ENCODE measurements at places on chromosomes 7 and 10.

DNA sequence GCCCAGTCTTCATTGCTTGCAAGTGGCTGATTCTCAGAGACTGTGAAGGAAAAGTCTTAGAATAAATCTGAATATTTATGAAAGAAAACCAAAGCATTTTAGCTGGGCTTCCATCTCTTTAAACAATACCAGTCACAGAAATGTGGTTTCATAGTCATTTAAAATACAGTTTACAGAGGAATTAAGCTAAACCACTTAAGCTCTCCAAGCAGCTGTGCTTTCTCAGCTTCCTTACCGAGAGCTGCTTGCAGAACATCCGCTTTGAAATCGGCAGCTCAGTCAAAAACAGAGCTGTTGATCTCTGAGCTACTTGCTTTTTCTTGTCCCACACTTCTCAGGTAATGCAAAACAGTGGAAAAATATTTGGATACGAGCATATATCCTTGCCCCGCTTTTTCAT, 134.5 kb downstream of the DYNC1I1 start:
- DNase-seq = no peak

- no peak for DNase-seq
Observed at GRCh38 chr7:71787513-71787912, 624.6 kb downstream of the CALN1 start.

DNA sequence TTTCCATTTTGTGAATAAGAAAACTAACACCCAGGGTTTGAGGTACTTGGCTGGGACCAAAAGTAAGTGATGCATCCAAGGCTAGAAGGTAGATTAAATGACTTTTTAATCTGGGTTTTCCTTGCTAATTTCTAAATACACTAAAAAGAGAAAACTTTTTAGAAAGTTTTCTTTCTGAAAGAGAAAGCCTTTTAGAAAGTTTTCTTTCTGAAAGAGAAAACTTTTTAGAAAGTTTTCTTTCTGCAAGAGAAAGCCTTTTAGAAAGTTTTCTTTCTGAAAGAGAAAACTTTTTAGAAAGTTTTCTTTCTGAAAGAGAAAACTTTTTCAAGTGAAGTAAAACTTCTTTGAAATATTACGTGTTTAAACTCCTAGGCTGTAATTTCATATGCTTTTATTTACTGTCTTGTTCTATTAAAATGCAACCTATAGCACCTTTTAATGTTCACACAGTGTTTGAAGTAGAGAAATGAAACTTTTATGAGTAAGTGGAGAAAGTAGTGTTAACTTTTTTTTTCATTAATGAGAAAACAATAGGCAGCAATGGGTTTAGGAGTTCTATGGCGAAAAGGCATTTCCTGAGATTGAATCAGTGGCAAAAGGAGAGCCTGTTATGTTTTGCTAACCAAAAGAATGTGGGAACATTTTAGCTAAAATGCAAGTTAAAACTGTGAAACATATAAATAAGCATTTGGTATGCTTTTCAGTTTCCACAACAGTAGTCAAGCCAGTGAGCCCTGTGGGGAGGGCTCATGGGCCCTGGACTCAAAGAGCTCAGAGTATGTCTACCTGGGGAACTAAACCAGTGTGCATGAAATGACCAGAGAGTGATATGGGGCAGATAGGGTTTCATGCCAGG, 103.7 kb downstream of the RBM20 start:
- DNase-seq = no peak

DNA sequence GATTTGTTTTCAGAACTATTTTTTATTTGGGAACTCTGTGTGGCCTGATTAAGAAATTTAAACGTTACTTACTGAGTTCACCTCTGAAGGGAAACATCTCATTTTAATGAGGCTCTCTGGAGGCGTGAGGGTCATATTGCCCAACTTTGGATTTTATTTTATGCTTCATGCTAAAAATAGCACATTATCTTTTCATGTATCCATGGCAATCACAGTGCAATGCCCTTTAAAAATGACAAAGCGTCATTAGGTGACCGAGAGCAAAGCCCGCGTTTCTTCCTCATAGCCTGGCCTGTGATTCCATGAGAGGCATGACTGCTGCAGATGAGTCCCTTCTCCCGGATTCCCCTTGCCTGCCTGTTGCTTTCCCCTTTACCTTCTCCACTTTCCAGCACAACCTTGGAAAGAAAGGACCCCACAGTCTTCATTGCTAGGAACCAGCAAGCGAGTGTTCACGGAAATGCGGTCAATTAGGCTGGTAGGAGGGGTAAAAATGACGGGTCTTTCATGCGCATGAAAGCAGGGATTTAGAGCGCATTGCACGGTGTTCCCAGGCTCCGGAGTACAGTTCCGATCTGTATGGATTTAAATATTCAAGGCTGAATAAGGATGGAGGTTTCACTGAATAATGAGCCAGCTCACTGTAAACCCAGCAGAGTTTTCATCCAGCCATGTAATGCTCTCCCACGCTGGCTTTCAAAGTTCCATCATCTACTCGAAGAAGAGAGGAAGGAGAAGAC, 98.2 kb upstream of the PITRM1 start:
- DNase-seq = no peak

GRCh38 chr7:29885626-29886025, 79.3 kb downstream of the WIPF3 start:
- DNase-seq = no peak

GRCh38 chr7:112892263-112892662, 102.1 kb upstream of the TMEM168 start:
- DNase-seq = no peak

GRCh38 chr10:69352569-69353264, 64.0 kb downstream of the TACR2 start:
- no peak for DNase-seq

DNA sequence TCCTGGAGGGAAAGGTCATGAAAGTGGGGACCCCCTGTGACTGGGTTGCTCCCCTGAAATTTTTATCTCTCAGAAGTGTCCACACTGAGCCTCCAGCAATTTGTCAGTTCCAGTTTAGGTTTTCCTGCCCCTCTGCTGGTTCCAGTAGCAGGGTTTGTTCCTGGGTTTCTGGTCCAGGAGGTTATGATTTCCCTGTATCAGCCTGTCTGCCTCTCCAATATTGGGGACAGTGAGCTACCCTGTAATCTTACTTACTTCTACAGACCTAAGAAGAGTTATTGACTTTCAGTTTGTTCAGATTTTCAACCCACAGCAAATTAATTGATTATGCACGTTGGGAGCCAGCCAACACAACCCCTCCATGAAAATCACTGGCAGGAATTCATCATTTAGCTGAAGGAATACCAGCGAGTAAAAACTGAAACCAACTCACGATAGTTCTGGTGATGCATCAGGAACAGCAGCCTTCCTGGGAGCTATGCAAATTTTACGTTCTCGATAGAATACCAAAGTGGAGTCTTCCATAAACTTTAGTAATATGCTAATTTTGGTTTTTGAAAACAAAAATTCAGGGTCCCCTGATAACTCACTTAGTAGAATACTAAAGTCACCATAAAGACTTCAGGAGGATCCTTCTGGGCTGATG, 31.3 kb upstream of the IL15RA start:
- no peak for DNase-seq

GRCh38 chr10:59807629-59808620, 54.7 kb upstream of the MRLN start:
- no peak for DNase-seq

- DNase-seq = no peak
Observed at GRCh38 chr10:34802692-34803091, 12.4 kb downstream of the PARD3 start.

DNA sequence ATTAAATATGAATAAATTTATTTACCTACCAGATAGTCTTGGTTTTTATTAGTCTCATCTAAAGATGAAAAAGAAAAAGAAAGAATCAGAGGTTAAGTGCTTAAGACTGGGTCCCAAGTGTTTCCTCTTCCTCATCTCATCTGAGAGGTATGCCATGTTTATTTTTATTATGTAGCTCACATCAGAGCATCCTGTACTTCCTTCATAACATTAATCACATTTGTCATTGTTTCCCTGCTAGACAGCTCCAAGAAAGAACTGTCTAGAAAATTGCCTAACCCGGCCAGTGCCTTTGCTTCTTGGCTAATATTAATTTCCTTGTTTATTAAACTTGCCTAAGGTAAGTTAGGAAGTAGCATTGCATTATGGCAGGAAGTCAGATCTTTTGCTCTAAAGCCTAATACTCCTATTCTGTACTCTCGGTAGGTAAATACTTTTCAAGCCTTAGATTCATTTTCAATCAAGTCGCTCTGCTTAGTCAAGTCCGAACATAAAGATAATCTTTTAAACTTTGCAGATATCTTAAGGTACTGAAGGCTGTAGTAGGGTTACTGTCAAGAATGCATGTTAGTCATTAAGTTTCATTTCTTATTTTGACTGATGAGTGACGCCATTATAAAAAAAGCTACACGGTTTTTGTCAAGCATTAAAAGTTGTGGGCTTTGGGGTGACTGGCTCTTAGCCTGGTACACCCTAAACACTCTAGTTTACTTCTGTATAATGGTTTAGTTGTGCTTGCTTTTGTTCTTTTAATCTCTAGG, 47.4 kb downstream of the ZMYND11 start:
- DNase-seq = no peak

DNA sequence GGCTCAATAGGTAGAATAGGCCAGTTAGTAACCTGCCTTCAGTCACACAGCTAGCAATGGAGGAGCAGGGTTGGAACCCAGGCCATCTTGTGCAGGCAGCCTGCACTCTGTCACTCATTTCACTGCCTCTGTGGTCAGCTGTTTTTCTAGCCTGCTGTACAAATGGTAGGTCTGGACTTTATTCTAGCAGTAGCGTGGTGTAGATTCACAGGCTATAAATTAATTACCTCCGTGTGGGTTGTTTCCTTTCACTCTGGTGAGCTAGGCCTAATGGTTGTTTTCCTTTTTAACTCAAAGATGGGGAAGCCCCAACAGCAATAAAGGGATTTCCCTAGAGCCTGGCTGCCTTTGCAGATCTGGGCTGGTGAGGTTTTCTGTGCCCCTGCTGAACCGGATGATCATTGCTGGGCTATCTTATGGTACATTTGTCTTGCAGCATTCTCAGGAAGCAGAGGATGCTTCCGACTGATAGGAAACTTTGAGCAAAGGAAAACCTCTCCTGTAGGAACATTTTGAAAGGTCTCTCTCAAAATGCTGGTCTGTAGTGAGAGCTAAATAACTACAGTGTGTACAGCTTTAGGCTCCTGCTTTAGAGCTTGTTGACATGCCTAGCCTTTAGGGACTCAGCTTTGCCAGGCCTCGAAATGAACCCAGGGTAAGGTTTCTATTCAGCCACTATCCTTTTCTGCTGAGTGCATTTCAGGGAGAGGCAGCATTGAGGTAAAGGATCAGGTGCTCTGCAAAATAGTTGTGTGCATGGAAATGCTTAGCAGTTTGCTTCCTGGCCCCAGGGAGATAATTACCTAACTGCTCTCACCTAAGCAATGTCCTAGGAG, 157.4 kb downstream of the ST7 start:
- DNase-seq = no peak

- no peak for DNase-seq
Observed at GRCh38 chr10:75450075-75450445, 18.6 kb downstream of the LRMDA start.

- no peak for DNase-seq
Observed at GRCh38 chr7:35286422-35286821, 32.5 kb upstream of the TBX20 start.

DNA sequence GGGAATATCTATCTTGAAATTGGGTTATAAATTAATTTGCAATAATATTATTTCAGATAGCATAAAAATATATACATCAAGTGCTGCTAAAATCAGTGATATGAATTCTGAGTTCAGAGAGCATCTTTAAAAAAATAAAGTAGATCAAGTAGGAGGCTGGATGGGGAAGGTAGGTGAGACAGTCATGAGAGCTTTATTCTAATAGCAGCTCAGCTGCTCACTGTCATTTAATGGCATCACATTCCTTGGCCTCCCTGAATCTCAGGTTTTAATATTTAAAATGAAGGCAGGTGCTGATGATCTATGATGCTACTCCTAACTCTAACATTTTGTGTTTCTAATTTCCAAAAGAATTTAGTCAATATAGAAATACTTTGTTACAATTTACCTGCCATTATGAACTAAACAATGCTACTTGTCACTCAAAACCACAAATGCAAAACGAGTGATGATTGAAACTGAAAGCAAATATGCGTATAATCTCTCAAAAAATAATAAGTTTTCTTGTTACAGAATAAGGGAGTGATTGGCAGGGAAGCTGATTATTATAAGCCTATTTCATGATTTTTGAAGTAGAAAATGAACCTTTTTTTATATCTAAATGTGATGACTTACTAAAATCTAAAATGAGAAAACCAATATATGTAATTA, 147.6 kb upstream of the CSTF2T start:
- DNase-seq = no peak

DNA sequence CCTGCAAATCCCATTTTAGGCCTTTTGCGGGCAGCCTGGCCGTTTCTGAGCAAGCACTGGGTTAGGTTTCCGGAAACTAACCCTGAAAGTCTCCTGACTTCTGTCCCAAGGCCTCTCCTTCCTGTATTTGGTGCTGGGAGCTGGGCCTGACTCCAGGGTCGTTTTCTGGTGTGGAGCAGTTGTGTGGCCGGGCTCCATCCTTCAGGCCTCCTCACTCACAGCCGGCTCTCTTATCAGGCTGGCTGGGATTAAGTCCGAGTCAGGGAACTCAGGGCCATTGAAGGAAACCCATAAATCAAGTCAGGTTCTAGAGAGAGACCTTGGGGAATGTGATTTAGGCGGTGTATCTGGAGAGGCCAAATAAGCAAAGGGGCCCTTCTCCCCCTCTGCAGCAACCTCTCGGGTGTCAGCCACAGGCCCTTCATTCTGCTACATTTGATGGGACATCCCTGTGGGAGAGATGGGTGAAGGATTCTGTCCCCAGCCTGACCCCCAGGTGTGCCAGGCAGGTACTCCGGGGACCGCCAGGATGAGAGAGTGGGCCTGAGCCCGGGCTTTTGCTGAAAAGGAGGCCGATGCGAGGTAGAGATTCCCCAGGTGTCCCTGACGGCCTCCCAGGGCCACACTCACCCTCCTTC, 3.3 kb downstream of the GATA3 start:
- DNase-seq = no peak

DNA sequence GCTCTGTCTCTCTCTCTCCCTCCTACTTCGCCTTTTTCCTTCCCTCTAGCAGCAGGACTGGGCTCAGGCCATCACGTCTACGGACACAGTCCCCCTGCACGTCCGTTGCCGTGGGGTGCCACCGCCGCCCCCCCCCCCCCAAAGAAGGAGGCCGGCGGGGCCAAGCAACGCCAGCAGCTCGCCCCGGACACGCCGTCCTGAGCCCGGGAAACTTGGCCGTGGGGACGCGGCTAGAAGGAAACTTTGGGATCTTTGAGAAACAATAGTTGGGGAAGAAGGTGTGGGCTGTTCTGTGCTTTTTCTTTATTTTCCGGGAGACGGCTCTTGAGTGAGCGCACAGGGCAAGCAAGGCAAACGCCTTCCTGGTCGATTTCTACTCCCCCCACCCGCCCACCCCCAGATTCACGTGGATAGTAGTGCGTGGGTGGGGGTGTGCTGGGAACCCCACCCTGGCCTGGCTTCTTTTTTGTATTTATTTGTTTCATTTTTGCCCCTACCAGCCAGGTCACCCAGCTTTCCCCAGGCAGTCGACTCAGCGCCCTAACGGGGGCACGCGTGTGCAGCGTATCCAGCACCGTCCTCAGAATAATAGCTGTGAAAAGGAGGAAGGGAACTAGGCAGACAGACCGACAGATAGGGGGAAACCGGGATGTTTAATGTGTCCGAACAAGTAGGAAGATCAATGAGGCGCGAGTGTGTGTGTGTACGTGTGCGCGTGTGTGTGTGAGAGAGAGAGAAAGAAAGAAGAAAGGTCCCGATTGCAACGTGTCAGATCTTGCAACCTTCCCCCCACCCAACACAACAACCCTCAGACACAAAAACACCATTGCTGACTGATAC, 1.4 kb downstream of the MXI1 start:
- no peak for DNase-seq

Measured in T follicular helper cell (primary cell).